ENCODE measurements at places on chromosomes 1 and 21.

- DNase-seq, result no peak
These were observed 1.1 kb upstream of the PADI4 start for GRCh38 chr1:17306921-17307320.

GRCh38 chr1:161200992-161201835 lies 953 bp upstream of the NDUFS2 start:
- DNase-seq, result no peak

DNA sequence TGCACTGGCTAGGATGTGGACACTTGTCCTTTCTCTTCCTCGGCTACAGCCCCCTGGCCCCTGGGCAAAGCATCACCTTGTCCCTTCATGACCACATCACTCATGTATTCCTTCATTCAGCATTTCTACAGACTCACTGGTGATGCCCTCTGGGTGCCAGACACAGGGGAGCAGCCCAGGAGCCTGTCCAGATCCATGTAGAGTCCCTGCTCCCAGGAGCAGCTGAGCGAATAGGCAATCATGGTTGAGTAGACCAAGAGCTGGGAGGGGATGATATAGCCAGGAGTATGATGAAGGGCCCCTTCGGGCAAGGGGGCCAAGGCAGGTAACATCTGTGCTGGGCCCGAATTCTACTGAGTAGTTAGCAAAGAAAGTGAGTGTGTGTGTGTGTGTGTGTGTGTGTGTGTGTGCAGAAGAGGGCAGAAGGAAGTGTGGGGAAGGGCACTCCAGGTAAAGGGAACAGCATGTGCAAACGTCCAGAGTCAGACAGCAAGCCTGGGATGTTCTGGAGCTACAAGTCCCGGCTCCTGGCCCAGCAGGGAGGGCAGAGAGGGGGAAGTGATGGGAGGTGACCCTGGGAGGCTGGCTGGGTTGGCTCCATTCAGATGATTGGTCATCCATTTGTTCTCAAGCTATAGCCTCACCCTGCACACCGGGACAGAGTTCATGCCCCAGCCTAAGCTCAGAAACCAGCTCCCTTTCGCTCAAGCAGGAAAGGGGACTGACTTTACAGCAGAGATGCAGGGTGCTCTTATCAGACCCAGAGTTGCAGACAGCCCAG lies 21.0 kb upstream of the PIK3CD start:
- DNase-seq, result no peak

DNA sequence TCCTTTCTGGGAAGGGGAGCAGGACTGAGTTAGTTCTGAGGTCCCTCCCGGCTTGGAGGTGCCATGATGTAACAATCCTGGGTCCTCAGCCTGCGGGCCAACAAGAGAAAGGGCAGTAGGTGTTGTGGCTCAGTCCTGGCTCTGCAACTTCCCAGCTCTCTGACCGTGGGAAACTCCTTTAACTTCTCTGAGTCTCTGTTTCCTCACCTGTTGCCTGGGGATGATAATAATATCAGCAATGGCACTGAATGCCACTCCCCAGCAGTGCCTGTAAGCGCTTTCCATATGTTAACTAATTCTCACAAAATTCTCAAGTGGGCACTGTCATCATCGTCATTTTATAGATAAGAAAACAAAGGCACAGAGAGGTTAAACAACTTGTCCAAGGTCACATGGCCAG lies 2.3 kb downstream of the PADI3 start:
- no peak for DNase-seq

- no peak for DNase-seq
These were observed 253.1 kb downstream of the OMA1 start for GRCh38 chr1:58293388-58293787.

GRCh38 chr1:83857103-83857502 lies 141.8 kb downstream of the TTLL7 start:
- DNase-seq, result no peak

DNA sequence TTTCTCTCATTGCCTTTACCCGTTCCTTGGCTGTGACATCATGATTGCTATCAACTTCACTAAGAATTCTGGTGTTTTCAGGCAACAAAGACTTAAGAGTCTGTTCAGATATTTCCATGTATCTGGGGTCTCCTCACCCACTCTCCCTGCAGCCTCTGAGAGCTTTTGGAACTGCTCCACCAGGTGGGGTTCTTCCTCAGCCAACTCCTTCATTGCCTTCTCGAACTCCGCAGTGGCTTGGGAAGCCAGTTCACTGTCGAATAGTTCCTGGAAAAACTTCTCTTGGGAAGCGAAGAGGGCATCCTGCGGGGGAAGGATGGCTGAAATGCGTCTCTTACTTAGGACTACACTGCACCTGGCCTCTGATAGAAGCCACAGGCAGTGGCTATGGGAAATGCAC lies 2.1 kb downstream of the PEX19 start:
- no peak for DNase-seq

DNA sequence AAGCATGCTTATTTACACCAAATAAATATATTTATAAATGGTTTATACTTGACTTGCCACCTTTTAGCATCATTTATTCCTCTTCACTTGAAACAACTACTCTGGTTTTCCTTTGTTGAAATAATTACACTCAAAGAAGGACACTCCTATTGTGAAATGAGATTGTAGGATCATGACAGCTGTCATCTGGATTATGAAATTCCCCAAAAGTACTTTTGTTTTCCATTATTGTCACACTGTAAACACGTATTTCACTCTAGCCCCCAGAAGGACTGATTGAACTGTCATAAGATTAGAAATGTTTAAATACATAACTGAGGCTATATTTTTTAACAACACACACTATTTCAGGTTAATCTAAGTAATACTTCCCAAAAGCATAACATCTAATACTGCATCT lies 593.8 kb downstream of the LRRIQ3 start:
- DNase-seq, result no peak

DNA sequence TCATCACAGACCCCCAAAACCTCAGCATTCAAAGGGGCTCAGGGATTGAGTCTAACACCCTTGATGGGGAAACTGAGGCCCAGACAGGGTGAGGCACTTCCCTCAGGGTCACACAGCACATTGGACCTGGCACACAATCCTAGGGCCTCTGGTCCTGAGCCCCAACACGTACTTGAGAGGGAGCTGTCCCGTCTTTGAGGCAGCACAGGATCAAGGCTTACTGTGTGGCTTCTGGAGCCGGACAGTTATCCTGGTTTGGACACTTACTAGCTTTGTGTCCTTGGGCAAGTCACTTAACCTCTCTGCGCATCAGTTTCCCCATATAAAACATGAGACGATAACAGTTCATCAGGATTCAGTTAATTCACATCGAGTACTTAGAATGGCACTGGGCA lies 26.5 kb downstream of the RUNX3 start:
- no peak for DNase-seq

GRCh38 chr21:42189860-42190485 lies 29.0 kb upstream of the ABCG1 start:
- DNase-seq, result no peak

- DNase-seq, result no peak
These were observed 55.2 kb upstream of the PDE9A start for GRCh38 chr21:42598159-42598735.

DNA sequence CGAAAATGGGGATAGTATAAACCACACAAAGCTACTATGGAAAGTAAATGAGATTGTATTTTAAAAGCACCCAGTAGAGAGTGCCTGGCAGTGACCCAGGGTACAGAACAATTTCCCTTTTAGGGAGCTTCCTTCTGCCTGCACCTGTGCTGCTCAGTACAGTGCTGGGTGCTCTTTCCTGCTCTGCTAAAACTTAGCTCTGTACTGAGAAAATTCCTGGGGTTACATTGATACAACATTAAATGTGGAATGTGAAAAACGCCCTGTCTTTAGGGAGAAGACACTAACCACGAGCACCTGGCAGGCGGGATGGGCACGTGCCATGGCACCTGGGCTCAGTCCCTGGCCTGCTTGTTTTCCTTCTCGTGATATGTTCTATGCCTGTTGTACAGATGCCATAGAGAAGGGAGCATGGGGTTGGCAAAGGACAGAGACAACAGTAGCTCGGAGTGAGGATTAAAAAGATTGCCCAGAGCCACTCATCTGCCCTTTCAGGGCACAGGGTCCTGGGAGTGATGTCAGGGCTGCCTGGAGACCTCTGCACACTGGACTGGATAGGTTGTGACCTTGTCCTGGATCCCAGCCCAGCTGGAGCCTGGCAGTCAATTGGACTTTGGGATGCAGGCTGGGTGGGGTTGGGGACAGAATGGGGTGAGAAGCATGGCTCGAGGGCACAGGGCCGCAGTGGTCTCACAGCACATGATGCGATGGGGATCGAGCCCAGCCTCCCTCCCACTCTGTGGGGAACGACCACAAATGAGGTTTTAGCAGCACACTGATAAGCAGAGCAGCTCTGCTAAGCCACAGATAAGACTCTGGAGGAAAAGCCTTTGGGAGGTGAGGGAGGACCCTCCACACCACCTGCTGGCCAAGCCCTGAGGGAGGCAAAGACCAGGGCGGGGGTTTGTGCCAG lies 4.2 kb downstream of the SPATA46 start:
- DNase-seq, result no peak

DNA sequence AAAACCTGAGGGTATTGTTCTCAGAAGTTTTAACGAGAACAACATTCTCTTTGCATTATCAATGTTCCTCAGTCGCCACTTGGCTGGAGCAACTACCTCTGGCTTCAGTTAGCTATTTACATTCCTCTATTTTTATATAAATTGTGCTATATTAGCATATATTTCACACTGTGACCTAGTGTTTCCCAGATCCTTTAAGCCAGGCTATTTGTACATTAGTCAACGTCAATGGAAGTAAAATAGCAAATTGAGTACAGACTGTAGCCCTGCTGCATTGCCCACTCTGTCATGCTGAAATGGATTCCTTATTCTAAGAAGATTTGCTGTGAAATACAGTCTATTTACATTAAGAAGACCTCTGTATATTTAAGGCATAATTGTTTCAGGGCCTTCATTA lies 213.8 kb downstream of the ROR1 start:
- no peak for DNase-seq

GRCh38 chr1:246907472-246907871 lies 24.3 kb downstream of the AHCTF1 start:
- no peak for DNase-seq

GRCh38 chr1:115810609-115811008 lies 30.3 kb downstream of the NHLH2 start:
- no peak for DNase-seq

DNA sequence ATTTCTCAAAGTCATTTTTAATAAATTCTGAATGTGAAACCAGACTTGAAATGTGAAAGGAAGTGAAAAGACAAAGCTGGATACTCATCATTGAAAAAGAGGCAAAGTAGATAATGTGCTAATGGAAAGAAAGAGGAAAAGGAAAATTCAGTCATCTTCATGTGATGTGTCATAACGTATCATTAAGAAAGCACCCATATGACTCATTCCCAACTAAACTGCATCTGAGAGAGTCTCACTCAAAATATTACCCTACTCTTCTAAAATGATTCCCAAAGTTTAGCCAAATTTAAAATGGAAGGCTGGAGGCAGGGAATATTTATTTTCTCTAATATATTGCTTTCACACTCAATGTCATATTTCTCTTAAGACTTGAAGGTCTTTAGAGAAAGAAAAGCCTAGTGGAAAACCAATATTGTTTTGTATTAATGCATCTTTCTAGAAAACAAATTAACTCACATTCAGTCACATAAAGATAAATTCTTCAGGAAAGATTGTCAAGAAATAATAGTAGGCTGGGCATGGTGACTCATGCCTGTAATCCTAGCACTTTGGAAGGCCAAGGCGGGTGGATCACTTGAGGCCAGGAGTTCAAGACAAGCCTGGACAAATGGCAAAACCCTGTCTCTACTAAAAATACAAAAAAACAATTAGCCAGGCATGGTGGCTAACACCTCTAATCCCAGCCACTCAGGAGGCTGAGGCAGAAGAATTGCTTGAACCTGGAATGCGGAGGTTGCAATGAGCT lies 129.9 kb downstream of the SLC30A10 start:
- no peak for DNase-seq

DNA sequence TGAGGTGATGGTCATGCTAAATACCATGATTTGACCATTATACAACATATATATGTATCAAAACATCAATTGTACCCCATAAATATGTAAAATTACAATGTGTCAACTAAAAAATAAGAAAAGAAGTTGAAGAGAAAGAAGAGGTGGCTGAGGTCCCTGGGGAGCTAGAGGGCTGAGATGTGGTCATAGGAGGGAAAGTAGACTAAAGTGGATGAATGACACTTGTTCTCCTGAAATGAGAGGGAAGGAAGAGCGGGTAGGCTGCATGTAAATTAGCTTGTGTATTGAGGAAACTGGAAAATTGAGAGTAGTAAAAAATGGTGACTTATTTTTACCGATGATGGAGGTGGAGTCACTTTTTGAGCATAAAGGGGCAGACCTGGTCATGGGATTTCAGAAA lies 117.0 kb downstream of the ST6GALNAC3 start:
- DNase-seq, result no peak
